NCI-H1436 treated with DMSO at 0.1 percent for 48 hours (cell line): ENCODE measurements at places on chromosomes 3 and 15.

GRCh38 chr15:34855413-34855812, 60.1 kb upstream of the ACTC1 start:
- DNase-seq: no peak

GRCh38 chr15:94250801-94251200, 19.4 kb downstream of the MCTP2 start:
- DNase-seq: no peak

DNA sequence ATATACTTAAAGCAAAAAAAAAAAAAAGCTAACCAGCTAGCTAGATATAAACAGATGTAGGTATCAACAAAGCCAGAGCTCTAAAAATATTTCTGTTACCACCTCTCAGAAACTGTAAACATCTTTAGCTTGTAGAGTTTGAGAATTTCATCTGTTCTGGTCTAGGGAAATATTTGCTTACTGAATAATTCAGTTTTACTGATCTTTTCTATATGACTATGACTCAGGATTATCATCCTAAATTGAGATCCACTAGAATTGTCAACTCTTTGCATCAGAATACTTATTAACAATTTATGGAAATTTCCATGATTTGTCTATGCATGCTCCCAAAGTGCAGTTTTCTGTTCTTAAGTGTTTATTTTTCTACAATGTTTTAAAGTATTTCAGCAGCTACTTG, 517.3 kb downstream of the DIPK2A start:
- no peak for DNase-seq

DNA sequence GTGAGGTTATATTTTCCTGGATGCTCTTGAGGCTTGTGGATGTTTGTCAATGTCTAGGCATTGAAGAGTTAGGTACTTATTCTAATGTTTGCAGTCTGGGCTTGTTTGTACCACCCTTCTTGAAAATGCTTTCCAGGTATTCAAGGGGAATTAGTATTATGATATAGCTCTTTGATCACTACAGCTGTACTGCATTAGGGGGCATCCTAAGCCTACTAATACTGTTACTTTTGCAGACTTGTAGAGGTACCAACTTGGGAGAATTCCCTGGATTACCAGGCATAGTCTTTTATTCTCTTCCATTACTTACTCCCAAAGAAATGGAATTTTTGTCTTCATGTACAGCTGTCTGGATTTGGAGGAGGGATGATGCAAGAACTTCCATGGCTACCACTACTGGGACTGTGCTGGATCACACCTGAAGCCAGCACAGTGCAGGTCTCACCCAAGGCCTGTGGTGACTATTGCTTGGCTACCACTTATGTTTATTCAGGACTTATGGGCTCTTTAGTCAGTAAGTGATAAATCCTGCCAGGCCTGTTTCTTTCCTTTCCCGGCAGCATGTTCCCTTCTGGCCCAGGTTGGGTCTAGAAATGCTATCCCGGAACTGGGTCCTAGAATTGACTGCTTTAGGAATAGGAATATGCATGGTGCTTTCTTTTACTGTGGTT, 402.9 kb downstream of the IL20RB start:
- DNase-seq: no peak

- DNase-seq: no peak
Measured at GRCh38 chr15:40065166-40065565, 26.2 kb upstream of the SRP14 start.

GRCh38 chr15:71242292-71242691, 127.0 kb downstream of the THSD4 start:
- DNase-seq: no peak
